Substantia nigra (tissue), 51 donors: ENCODE measurements at places on chromosomes 3 and 15.

DNA sequence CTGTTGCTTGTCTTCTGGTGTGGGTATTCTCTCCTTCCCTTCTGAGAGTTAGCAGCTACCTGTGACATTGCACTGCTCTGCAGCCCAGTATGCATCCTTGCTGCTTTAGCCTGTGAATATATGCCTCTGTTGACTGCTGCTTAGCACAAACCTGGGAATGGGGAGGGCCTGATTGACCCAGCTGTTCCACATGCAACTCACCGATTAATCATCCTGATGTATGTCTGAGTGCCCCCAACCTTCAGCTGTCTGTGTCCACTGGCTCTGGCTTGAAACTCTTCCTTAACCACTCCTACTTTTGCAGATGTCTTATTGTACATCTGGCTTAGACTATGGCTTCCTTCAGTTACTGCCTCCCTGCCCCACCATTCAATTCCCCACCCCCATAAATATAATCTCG, 119.1 kb downstream of the RASA2 start:
- DNase-seq, result no peak

GRCh38 chr3:18767756-18768303, 342.7 kb upstream of the SATB1 start:
- no peak for DNase-seq

- no peak for DNase-seq
These were observed 27.5 kb downstream of the PCCB start for GRCh38 chr3:136277634-136278033.

DNA sequence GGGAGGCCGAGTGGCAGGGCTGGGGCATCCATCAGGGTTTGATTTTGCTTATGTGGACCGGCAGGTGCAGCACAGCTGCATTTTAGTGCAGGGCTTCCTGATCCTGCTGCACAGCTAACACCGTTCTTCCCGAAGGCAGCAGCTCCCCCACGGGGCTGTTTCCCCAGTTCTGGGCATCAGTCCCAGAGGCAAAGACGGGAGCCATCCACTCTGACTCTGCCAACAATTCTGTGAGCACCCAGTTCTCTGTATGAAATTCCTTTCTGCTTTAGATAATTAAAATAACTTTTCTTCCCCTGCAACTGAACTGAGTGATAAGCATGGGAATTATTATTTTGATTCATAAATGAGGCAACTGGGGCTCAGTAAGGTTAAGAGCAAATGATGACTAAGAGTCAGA, 262.9 kb upstream of the ATP10A start:
- no peak for DNase-seq

DNA sequence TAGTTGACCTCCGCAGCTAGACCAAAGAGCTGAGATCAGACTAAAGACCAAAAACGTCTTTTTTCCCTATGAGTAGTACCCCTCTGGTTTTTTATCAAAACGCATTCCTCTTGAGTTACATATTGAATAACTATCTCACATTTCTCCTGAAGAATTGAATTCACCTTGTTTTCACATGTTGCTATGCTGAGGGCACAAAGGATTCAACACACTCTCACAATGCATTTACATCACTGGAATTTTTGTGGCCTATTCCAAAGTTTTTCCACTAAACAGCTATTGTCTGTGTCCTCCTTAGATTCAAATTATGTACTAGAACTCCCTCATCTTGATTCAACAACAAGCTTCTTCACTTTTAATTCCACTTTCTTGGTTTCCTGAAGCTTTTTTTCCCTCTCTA, 112.5 kb downstream of the RSL24D1 start:
- DNase-seq, result no peak

DNA sequence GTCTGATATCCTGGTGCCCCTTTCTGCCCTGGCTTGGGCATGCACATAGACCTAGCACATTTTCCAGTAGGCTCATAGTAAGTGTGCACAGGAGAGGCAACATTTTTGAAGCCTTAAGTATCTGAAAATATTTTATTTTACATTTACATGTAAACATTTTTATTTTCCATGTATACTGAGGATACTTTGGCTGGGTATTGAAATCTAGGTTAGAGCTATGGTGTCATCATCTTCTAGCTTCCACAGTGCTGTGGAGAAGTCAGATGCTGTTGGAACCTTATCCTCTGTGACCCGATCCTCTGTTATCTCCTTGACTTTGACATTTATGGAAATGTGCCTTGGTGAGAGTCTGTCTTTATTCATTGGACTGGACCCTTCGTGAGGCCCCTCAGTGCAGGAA, 74.1 kb downstream of the PLXNA1 start:
- no peak for DNase-seq

DNA sequence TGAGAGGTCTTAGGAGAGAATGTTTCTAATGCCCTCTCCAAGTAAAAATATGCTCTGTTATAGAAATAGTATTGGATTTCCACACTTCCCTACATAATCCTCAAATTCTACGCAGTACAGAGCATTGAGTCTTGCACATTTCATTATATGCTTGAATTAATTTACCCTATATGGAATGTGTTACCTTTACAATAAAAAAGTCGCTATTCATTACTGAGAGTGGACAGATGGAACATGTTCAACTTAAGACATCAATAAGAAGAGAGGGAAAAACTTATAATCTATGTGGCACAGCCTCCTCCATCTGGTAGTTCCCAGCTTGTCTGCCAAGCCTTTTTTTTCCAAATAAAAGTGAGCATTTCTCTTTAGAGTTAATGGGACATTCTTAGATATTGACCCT, 417.9 kb downstream of the MECOM start:
- DNase-seq, result no peak

GRCh38 chr3:3015185-3016089, 94.7 kb downstream of the IL5RA start:
- peak; percentile 13 for DNase-seq

DNA sequence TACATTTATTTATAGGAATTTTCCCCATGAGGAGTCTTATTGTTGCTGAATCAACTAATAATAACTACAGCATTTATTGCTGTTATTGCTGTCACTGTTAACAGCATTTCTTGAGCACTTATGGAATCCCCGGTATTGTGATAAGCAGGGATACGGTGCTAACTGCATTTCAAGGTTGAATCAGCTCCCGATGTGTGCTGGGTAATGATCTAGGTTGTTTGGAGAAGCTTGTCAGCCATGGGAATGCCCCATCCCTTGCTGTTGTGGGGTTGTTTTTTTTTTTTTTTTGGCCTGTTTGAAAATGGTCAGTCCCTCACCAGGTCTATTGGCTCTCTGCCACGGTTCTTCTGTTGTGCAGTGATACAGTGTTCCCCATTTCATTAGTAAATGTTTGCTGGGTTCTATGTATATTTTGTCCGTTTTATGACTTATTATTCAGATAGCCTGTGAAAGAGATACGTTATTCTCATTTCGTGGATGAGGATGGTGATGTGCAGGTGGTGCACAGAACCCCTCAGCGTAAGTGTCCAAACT, 48.5 kb downstream of the MED12L start:
- DNase-seq, result no peak

- DNase-seq, result no peak
These were observed 4.6 kb downstream of the ERICH6 start for GRCh38 chr3:150699068-150699639.

DNA sequence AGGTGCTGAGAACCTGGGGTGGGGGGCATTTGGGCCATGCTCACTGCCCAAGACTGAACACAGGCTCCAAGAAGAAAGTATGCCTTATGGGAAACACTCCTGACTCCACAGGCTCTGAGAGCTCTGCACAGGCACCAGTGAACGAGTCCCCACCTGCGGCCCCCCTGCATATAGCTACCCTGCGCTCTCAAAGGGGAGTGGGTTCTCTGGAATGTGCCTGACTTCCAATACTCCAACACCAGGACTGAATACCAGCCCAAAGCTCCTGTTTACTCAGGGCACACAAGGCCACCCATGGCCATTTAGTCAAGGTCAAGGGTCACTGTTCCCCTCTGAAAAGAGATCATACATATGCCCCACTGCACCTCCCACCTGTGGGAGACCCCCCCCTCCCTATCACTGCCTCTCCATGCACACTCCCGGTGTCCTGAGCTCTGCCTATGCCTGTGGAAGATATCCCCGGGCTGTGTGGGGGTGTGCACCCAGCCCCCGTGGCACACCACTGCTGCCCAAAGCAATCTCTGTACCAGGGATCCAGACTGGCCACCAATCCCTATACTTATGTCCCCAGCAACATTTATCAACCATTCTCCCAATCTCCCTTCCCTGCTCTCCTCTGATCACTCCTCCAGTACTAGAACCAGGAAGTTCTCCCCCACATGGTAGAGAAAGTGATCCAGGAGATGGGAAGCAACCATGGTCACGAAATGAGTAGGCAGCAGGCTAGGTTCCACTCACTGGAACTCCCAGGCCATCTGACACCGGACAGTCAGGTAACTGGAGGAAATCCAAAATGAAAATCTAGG, 1.5 kb upstream of the PLXNB1 start:
- DNase-seq, result no peak

GRCh38 chr3:150741497-150742140, 21.4 kb downstream of the SIAH2 start:
- no peak for DNase-seq
